Stomach (tissue), 19 donors: ENCODE measurements at places on chromosomes 2 and 18. TPM values are rescaled to one million over a fixed set of nuclear protein-coding genes. Genes with fewer than 3 reads are reported as not detected.

GRCh38 chr2:98588880-98589431, 19.4 kb downstream of the COA5 start:
- H3K4me1 ChIP-seq, result no peaks in the 10 kb centered on the region
- H3K27ac ChIP-seq, result no peak overlapping the region
- no peak overlapping the region for H3K4me3 ChIP-seq
- no peaks in the 10 kb centered on the region for H3K27me3 ChIP-seq
- peaks cover 51% of the 10 kb centered on the region for H3K36me3 ChIP-seq

GRCh38 chr18:48065601-48065995, 135.1 kb upstream of the SMAD2 start:
- peaks cover 23% of the 10 kb centered on the region for H3K4me1 ChIP-seq
- DNase-seq, result no peak
- no peaks in the 10 kb centered on the region for H3K36me3 ChIP-seq

DNA sequence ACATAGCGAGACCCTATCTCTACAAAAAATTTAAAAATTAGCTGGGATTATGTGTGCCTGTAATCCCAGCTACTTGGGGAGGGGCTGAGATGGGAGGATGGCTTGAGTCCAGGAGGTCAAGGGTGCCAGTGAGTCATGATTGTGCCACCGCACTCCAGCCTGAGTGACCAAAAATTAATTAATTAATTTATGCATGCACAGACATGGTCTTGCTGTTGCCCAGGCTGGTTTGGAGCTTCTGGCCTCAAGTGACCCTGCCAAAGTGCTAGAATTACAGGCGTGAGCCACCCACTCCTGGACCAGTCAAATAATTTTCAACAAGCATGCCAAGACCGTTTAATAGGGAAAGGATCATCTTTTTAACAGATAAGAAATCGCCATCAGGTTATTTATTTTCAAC, 57.7 kb upstream of the TFCP2L1 start:
- H3K27me3 ChIP-seq, result no peaks in the 10 kb centered on the region
- H3K27ac ChIP-seq, result no peak overlapping the region
- H3K4me3 ChIP-seq, result no peak overlapping the region
- no peaks in the 10 kb centered on the region for H3K4me1 ChIP-seq
- DNase-seq, result no peak
- H3K36me3 ChIP-seq, result peaks cover 100% of the 10 kb centered on the region

- no peak overlapping the region for H3K27ac ChIP-seq
- no peak for DNase-seq
- H3K36me3 ChIP-seq, result no peaks in the 10 kb centered on the region
- H3K4me3 ChIP-seq, result no peak overlapping the region
- no peaks in the 10 kb centered on the region for H3K4me1 ChIP-seq
- no peaks in the 10 kb centered on the region for H3K27me3 ChIP-seq
Observed at GRCh38 chr2:98313492-98314250, 32.6 kb upstream of the CNGA3 start.

DNA sequence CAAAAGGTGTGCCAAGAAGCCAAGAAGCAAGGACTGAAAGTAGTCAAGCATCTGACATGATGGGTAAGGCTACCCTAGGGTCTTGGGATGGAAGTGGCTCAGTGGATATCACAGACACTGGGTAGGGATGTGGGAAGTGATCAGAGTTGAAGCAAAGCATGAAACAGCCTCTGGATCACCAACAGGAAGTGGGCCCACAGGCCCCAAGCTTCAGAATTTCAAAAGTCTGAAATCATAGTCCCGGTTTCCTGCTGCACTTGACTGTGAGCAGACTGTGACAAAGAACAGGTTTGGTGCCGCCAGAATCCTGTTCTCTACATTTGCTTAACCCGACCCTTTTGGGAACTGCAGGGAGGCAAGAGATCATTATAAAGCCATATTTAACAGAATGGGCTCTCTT, 57.4 kb downstream of the SP100 start:
- H3K4me3 ChIP-seq, result no peak overlapping the region
- no peaks in the 10 kb centered on the region for H3K4me1 ChIP-seq
- no peak overlapping the region for H3K27ac ChIP-seq
- no peaks in the 10 kb centered on the region for H3K27me3 ChIP-seq

DNA sequence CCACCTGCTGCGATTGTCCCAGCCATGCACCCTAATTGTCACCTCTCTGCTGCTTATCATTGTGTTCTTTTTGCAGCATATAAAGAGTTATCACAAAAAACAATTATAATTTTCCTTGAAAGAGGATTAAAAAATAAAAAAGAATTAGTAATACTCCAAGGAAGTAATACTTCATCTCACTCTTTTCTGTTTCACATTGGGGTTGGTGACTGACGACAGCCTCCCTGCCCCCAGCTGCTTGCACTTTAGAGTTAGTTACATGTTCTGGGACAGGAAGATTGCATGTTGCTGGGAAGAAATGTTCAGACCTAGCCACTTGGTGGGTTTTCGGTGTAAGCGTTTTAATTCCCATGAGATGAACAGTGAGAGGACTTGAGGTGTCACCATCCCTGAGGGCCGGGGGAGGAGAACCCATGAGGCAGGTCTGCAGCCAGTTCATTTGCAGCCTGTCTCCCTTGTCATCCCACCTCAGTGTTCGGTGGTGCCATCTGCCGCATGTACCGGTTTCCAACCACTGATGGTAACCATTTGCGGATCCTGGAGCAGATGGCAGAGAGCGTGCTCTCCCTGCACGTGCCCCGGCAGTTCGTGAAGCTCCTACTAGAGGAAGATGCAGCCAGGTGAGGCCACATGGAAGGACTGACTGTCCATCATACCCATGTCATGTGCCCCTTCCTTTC, 69.1 kb downstream of the COA5 start:
- H3K27ac ChIP-seq, result no peak overlapping the region
- peaks cover 81% of the 10 kb centered on the region for H3K36me3 ChIP-seq
- H3K4me3 ChIP-seq, result no peak overlapping the region
- no peaks in the 10 kb centered on the region for H3K4me1 ChIP-seq
- H3K27me3 ChIP-seq, result no peaks in the 10 kb centered on the region

DNA sequence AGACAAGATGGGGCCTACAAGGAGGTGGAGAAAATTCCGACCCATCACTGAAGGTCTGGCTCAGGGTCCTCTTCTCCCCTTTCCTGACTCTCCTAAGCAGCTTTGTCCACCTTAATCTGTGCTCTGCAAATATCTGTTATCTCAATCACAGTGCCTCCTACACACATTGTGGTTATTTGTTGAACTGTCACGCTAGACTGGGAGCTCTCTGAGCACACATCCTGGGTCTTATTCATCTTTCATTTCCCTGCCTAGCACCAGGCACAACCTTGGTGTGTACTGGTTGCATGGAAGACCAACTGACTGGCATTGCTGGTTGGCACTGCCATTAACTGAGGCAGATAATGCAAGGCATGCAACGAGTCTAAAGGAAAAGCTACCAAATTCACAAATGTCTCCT, 122.9 kb upstream of the ST6GAL2 start:
- H3K4me3 ChIP-seq, result no peak overlapping the region
- H3K36me3 ChIP-seq, result no peaks in the 10 kb centered on the region
- H3K27me3 ChIP-seq, result no peaks in the 10 kb centered on the region
- no peaks in the 10 kb centered on the region for H3K4me1 ChIP-seq

DNA sequence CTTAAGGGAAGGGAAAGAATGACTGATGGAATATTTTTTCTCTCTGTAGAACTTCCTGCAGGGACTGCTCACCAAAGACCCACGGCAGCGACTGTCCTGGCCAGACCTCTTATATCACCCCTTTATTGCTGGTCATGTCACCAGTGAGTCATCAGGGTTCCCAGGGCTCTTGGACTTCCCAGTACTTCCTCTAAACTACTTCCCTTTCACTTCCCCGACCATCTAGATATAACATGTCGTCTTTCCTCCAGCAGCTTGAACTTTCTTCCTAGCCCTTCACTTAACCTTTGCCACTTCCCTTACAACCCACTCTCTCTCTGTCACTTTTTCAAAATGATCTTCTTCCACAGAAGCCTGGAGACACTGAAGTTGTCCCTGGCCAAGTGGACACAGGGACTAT, 7.2 kb downstream of the STK36 start:
- no peak for DNase-seq
- no peaks in the 10 kb centered on the region for H3K27me3 ChIP-seq
- no peak overlapping the region for H3K4me3 ChIP-seq
- no peaks in the 10 kb centered on the region for H3K4me1 ChIP-seq

- no peak overlapping the region for H3K4me3 ChIP-seq
- H3K36me3 ChIP-seq, result no peaks in the 10 kb centered on the region
- peaks cover 3% of the 10 kb centered on the region for H3K4me1 ChIP-seq
- no peak for DNase-seq
Observed at GRCh38 chr2:239232195-239232578, 168.6 kb downstream of the HDAC4 start.

- peak overlapping the region; percentile 83 for H3K27ac ChIP-seq
- no peaks in the 10 kb centered on the region for H3K27me3 ChIP-seq
- DNase-seq, result no peak
- no peaks in the 10 kb centered on the region for H3K36me3 ChIP-seq
- no peaks in the 10 kb centered on the region for H3K4me1 ChIP-seq
Observed at GRCh38 chr2:111898703-111899514, 502 bp downstream of the MERTK start.

DNA sequence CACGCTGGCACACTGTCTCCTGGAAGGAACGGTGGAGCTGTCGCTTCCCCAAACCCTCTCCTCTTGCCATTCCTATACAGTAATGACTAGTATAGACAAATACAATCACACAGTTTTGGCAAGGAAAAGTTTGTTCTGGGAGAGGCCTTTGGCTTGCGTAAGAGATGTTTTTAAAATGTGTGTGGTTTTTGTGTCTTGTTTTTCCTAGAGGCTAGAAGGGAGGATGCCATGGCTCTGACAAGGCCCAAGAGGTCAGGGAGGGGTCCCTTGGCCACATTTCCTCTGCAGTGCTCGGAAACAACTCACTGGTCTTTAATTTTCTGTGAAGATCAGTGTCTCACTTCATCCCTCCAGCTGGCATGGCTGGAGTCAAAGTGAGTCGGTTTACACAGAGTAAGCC, 195.9 kb downstream of the SH3RF3 start:
- H3K27me3 ChIP-seq, result no peaks in the 10 kb centered on the region
- H3K4me3 ChIP-seq, result no peak overlapping the region
- peaks cover 24% of the 10 kb centered on the region for H3K4me1 ChIP-seq
- H3K36me3 ChIP-seq, result no peaks in the 10 kb centered on the region

- H3K27ac ChIP-seq, result no peak overlapping the region
- DNase-seq, result no peak
- H3K27me3 ChIP-seq, result no peaks in the 10 kb centered on the region
- H3K36me3 ChIP-seq, result no peaks in the 10 kb centered on the region
Observed at GRCh38 chr2:56739413-56739812, 555.6 kb downstream of the CCDC85A start.

DNA sequence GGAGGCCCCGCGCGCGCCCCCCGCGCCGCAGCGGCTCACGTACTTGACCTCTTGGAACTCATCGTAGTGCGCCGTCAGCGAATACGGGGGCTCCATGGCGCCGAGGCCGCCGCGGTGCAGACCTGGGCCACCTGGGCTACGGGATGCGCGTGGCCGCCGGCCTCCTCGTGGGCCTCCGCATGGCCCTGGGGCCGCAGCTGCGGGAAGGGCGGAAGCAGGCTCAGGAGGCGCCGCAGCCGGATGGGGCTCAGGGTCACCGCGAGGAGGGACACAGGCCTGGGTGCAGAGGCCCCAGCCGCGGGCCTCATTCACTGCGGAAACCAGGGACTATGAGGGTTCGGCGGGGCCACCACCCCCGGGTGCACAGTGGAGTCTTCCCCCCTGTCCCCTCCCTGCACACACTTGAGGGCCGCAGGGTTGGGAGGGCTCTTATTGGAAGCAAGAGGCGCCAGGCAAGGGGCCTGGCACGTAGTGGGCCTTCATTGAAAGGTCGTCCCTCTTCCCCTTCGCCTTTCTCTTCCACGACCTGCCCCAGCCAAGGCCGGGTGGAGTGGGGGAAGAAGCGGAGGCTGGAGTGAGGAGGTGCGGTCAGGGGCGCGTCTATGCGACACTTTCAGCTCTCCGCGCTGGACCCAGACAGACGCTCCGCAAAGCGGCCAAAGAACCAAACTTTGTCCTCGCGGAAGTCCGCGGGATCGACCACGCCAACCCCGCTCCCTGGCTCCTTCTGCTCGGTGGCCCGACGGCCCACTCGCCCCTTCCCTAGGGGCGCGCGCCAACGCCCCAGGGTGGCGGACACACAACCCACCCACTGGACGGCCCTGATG, 863 bp downstream of the ECEL1 start:
- peaks cover 28% of the 10 kb centered on the region for H3K4me1 ChIP-seq
- H3K27me3 ChIP-seq, result peaks cover 97% of the 10 kb centered on the region
- no peaks in the 10 kb centered on the region for H3K36me3 ChIP-seq

VAMP8 gene
- total RNA-seq, result 2.2 TPM

CXCR1 gene
- total RNA-seq, result not detected

TMEM182 gene
- total RNA-seq, result not detected

PPP3R1 gene
- 1.2 TPM for total RNA-seq

AGFG1 gene
- 69.8 TPM for total RNA-seq

NAT8 gene
- total RNA-seq, result not detected

LYPD6 gene
- 0.45 TPM for total RNA-seq

NCKAP5 gene
- 0.89 TPM for total RNA-seq
